Activated gamma-delta T cell treated with Interleukin-2 at 50 U/mL for 16 hours (primary cell): ENCODE measurements at places on chromosomes 3 and 15.

- DNase-seq: no peak
These were observed 109.5 kb downstream of the PGPEP1L start for GRCh38 chr15:98898122-98898521.

GRCh38 chr3:71110385-71111222, 472.9 kb downstream of the FOXP1 start:
- DNase-seq: no peak

GRCh38 chr3:138976047-138976446, 29.0 kb downstream of the FOXL2NB start:
- DNase-seq: no peak

DNA sequence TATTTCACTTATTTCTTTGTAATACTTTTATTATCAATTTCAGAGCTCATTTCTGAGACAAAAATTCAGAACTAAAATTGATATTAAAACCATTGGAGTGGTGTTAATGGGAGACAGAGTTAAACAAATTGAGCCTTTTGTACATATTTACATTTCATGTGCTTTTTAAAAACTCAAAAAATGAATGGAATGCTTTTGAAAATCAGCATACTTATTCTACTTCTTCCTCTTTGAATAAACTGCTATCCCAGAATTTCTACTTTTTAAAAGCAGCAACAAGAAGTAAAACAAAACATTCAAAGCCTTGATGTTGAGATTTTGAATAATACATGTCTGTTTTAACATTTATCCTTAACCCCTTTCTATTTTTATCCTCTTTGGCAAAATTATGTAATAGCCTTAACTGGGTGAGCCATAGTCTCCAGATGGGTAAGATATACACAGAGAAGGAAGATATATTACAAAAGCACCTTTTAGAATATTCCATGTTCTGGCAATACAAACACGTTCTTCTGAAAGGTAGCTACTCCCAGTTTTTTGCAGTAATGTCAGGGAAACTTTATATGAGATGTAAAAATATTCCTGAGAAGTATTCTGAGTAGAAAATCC, 123.6 kb downstream of the MBNL1 start:
- DNase-seq: no peak

DNA sequence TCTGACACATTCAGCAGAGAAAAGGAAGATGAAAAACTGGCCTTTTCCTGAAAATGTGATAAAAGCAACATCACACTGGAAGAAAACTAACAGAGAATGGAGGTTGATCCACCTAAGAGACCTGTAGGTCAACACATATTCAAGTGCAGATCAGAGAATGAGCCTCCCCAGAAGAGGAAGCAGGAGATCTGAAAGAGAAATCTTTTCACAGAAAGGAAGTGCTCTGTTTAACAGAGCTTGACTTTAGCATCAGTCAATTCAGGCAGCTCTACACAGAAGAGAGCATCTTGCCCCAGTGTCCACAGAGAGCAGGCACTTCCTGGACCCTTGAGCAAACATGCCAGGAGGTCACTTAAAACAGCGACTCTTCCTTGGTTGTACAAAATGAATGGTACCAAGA, 655.4 kb upstream of the GBE1 start:
- no peak for DNase-seq

DNA sequence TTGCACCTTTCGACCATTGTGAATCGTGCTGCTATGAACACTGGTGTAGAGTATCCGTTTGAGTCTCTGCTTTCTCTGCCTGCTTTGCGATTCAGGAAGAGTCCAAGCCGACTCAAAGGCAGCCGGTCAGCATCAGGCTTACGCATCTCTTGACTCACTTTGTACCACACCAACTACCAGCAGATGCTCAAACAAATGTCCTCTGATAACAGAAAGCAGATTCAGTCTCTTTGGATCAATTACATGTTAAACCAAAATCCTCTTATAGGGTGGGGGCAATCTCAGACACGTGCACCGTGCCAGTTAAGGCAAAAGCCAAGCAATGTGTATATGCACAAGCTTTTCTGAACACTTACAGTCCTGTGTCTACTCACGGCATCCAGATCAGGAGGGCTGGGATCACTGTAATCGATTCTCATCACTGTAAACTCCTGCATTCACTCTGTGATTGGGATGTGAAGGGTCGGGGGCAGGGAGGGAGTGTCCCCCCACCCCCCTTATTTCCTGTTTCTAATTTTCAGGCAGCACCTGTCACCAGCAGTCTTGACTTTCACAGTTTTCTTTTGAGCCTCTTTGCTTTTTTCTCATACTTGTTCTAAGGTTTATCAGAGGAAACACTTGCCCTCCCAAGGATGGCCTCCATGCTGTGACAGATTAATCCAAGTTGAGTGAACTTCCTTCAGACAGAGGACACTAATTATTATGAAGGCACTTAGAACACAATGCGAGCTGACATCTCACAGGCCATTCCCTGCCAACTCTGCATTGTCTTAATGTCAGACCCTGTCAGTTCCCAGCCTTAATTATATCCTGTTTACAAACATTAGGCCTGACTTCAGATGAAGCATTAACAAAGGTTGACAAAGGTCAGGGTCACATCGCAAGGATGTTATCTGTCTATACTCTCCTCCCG, 153.5 kb downstream of the MECOM start:
- DNase-seq: no peak

- no peak for DNase-seq
These were observed 15.9 kb downstream of the TLNRD1 start for GRCh38 chr15:81016489-81017068.

DNA sequence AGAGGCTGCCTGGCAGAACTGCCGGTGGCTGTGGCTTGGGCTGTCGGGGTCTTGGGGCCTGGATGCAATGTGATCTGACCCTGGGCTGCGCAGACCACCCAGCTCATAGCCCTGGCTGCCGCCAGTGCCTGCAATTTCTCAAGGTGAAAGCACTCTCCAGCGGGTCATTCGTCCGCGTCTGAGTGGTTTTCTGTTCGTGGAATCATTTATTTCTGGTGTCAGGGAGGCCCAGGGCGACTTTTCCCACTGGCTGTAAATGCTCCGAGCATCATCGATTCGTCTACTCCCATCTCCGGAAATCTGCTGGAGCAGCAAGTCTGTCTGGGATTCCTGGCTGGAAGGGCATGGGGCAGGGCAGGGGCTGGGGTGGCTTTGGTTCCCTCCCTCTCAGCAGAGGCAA, 40.6 kb upstream of the ADPGK start:
- DNase-seq: no peak

GRCh38 chr3:42556089-42556632, 25.6 kb downstream of the SEC22C start:
- peak; percentile 47 for DNase-seq

DNA sequence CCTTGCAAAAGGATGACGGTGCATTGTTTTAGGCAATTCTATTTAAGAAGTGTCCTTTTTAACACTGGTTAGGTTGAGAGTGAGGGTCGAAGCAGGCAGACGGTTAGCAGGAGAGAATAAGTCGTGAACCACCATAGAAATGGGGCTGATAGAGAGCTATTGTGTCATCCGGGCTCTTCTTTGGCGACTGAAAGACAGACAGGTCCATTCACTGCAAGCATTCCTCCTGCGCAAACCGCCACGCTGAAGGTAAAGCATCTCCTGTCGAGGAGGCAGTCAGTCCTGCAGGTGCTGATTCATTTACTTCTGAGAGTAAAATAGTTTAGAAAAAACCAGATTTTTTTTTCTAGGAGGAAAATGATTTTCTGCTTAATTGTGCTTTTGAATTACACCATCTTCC, 1002.8 kb upstream of the NR2F2 start:
- DNase-seq: no peak

GRCh38 chr3:78507196-78507984, 1260.4 kb downstream of the ROBO1 start:
- DNase-seq: no peak

DNA sequence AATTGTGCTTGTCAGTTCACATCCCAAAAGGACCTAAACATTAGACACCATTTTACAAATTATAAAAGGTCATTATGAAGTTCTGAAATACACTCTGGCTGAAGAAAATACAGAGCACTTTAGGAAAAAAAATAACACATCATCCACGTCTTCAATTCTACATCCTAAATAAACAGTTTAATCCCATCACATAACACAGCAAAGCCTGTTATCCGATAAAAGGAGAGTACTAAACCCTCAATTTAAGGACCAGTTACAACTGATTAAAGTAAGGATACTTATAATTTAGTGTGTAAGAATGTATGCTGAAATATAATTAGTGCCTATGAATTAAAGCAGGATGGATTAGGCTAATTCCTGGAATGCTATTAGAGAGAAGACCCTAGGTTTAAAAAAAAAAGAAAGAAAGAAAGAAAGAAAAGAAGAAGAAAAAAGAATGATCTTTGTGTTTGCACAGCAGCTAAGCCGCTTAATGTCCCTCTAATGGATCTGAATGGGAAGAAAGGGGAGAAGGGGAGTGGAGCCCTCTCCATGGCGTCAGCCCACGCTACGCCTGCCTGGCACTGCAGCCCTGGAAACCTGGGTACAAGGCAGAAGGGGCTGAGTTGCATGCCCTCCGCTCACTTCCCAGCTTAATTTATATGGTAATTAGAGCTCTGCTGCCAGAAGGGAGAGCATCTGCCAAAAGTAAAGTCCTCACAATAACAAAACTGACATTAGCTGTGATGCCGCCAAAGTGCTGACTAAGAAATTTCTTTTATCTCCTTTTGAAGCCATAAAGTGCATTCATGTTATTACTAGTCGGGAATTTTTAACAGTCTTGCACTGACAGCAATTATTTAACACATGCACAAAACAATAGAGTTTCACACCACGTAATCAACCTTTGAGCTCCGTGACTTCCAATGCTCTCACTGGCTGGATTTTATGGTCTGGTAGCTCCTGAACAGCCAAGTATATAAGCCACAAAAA, 90.0 kb downstream of the FSIP1 start:
- no peak for DNase-seq

GRCh38 chr3:155504682-155505081, 211.2 kb upstream of the STRIT1 start:
- DNase-seq: no peak

GRCh38 chr15:89409184-89410038, 74.8 kb upstream of the POLG start:
- DNase-seq: no peak

DNA sequence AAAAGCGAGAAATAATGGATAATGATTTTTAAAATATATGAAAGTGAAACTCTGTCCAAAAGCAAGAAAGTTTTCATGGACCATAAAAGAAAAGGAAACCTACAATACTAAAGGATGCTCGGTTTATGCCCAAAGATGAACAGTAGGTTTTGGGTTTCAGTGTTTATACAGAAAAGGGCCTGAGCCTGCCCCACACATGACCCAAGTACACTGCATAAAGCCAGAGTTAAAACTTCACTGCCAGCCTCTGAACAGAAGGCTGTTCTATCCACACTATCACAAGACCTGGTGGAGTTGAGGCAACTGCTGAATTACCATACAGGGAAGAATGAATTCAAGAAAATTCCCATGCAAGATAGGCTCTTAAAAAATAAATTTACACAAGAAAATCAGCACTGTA, 165.2 kb downstream of the MECOM start:
- no peak for DNase-seq

GRCh38 chr3:160183345-160184076, 41.7 kb upstream of the C3orf80 start:
- DNase-seq: no peak

GRCh38 chr3:125340121-125340520, 35.0 kb downstream of the ZNF148 start:
- no peak for DNase-seq

- no peak for DNase-seq
These were observed 502.1 kb upstream of the IL12A start for GRCh38 chr3:159486580-159486979.

- DNase-seq: no peak
These were observed 101.8 kb downstream of the NECTIN3 start for GRCh38 chr3:111173328-111173900.

GRCh38 chr3:63864965-63865327, 1.3 kb downstream of the ATXN7 start:
- DNase-seq: no peak

- no peak for DNase-seq
These were observed 89.6 kb downstream of the TM4SF4 start for GRCh38 chr3:149564079-149564478.

DNA sequence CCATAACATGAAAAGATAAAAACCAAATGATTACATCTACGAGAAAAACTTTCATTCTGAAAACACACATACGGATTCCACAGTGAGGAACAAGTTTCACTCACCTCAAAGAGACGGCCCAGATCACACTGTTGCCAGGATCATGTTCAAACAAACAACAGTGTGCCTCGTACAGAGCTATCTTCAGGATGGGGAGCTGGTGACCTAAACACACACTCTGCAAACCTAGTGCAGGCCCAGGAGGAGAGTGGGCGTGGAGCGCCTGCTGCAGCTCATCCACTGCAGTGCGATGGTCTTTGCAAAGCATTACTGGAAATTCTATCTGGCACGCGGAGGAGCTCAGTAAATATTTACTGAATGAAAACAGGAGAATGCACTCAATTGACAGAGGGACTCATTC, 38.5 kb downstream of the TAMM41 start:
- DNase-seq: no peak

GRCh38 chr3:106578911-106579310, 710.1 kb upstream of the CBLB start:
- no peak for DNase-seq

DNA sequence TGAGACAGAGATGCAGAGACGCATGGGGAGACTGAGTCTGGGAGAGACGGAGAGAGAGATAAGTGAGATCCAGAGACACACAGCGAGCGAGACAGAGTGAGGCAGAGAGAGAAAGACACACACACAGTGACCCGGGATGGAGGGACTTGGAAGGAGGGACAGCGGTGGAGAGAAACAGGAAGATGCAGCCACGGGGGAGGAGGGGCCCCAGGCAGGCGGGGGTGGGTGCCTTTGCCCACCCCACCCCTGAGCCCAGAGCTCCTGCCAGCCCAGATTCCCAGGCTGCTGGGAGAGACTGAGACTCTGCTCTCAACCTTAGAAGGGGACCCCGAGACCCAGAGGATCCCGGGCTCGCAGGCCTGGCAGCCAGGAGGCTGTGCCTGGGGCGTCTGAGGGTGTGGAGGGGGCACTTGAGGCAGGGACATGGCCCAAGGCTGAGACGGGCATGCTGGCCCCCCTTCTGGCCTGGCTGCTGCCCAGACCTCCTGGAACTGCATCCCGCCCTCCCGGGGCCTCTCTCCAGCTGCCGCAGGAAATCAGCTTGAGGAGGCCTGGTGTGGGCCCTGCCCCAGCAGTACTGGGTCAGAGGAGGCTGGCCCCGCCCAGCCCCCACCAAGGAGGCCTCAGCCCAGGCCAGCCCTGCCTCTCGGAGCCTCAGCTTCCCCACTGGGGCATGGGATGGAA, 18.1 kb downstream of the H1-8 start:
- no peak for DNase-seq

GRCh38 chr3:111781561-111782446, 77.3 kb upstream of the PHLDB2 start:
- no peak for DNase-seq

DNA sequence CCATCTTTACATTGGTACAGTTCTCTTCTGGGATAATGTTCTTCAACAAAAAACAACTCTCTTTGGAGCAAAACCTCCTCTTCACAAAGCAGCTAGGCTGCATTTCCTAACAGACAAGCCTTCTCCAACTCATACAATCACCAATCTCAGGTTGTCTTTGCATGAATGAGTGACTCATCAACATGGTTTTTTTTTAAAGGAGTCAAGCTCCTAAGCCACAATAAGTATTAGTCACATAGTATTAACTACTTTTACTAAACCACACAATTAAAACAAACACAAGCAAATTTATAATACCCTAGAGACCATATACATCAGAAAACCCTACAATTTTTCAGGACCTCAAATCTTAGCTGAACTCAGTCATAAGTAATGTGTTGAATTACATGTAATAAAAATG, 137.4 kb downstream of the TBC1D5 start:
- DNase-seq: no peak

GRCh38 chr15:99845009-99845408, 111.8 kb upstream of the LYSMD4 start:
- no peak for DNase-seq

- no peak for DNase-seq
These were observed 82.9 kb downstream of the SCN11A start for GRCh38 chr3:38968891-38969290.
